NCI-H2029 (cell line): ENCODE measurements at places on chromosomes 2 and 18.

- no peak for DNase-seq
Observed at GRCh38 chr18:79389689-79390088, 6.0 kb upstream of the NFATC1 start.

DNA sequence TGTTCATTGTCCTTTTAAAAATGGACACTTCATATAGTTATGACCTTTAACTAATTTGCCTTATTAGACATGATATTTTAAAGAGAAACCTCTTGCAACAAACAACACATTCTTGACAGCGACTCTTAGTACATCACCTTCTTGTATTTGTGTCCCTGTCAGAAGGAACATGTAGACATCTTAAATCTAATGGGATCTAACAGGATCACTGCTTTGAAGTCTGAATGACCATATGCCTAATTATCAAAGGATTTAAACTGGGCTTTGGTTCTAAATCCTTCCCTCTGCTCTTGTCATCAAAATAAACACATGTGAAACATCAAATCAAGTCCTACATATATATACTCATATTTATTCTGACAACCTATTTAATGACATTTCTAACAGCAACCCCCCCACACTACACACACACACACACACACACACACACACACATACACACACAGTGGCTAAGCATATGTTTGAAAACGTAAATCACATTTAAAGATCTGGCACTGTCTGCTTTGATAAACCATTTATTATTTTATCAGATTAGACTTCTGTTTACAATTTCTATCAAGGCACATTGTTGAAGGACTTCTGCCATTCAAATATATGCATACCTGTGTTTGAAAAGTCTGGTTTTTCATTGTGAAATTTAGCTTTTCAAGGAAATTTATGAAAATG, 4.2 kb downstream of the GALNT13 start:
- DNase-seq = no peak

DNA sequence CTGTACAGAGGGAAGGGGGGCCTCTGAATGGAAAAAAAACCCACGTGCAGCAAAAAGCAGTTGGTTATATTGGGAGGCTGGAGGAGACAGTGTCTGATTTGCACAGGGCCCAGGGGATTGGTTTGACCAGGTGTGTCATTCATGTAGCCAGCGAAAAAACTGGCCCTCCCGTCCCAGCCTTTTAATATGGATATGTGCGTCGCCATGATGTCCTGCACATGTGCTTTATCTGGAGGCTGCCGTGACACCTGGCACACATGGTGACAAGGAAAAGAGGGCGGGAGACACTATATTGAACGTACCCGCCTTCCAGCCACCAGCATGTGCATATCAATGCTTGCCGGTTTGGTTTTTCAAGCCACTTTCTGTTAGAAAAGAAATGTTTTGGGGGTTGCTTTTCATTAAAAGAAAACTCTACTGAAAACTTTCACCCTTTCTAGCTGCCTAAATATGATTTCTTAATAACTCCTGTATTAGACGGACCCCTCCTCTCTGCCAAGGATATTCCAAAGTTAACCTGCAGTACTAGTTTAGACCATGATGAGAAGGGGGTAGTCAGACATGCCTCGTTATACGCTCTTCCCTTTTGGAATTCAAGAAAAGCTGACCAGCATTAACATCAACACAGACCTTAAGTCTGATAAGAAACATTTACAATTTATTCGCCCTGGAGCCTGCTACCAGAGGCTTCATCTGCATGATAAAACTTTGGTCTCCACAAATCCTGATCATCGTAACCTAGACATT, 16.2 kb downstream of the SLC25A52 start:
- DNase-seq = no peak

DNA sequence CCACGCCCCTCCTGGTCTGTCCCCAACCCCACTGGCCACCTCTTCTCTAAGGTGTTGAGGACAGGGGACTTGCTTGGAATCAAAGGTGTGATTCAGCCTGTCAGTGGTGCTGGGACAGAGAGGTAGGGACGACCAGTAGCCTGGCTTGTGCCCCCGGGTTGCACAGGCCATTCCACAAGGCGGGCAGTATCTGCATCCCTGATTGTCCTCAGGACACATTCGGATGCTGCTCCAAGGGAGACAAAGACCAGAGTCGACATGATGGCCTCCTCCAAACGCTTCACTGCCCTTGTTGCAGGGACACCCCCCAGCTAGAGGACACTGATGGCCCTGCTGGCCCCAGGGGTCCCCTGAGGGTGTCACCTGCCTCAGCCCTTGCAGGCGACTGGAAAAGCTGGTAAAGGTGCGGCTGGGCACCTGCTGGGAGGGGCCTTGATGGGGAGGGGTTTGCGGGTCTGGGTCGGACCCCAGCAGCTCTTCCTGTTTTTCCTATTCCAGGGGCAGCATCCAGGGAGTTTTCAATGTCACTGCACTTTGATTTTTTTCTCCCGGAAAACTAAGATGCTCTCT, 98.0 kb downstream of the PTGR3 start:
- DNase-seq = no peak

DNA sequence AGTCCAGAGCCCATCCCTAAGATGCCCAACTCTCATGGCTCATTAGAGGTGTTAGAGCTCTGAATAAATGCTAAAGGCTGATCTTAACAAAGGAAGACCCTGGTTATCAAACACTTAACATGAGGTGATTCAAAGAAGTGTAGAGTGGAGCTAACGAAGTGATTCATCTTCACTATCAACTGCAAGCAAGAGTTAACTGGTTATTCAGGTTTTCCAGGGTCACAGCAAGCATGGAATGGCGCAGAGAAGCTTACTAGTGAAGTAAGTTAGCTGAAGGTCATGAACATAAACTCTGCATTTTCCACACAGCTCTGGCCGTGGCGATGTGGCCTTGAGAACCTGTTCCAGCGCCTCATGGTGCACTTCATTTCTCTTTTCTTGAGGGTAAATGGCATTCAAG, 17.0 kb downstream of the RND3 start:
- DNase-seq = no peak

DNA sequence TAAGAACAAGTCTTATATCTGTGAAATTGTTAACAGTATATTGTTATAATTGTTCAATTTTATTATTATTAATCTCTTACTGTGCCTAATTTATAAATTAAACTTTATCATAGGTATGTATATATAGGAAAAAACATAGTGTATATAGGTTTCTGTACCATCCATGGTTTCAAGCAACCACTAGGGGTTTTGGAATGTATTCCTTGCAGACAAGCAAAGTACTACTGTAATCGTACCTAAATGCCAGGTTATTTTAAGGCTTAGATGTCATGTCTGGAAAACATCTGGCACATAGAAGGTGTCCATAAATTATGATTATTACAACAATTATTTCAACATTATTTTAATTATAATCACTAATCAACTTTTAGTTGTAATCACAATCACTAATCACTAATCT, 8.4 kb downstream of the ITSN2 start:
- DNase-seq = no peak

DNA sequence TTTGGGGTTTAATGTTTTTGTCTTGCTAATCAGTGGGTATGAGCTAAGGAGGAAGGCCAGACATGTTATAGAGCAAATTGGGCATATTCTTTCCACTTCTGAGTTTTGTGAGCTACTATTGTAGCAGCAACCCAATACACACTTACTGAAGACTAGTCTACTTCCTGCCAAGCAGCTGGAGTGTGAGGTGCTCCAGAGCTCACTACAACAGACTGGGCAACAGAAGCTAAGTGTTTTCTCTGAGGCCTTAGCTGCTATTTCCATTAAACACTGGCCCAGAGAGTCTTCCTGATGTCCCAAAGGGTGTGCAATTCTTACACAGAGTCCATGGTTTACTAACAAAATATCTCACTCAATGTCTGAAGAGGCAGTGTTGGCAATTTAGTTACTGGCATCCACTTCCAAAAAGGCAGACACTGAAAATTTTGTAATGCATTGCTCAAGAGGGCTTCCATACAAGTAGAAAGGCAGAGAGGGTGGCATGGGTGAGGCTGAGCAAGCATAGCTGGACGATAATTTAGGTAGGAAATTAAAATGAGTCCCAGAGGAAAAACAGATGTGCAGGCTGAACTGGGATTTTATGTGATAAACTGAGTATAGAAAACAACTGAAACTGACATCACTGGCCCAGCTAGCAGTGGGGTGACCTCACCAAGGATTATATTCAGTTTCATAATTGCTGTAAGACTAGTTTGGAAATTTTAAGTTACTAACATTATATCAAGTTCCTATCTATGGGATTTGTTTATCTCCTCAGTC, 68.6 kb downstream of the ZC3H6 start:
- no peak for DNase-seq

GRCh38 chr18:79964330-79965118, at the start of gene HSBP1L1:
TSS of gene HSBP1L1 (plus strand) at chr18:79964643. CDS start at chr18:79964736, 93 bp downstream.
- DNase-seq = no peak

DNA sequence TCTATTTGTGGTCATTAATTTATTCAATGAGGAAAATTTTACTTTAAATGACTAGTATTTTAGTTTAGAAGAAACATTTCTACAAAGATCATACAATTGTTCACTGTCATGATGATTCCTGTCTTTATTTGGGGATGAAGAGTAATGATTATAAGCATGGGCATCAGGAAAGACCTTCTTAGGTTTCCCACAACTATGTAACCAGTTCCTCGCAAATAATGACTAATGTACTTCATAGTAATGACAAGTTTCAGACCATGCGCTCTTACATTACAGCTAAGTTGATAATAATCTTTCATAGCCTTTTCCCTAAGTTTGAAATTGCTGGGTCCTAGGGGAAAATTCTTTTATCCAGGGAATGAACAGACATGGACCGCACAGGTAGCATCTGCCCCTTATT, 90.5 kb downstream of the MYO5B start:
- DNase-seq = no peak

- no peak for DNase-seq
Observed at GRCh38 chr2:42099438-42100173, 51.8 kb downstream of the PKDCC start.

- peak; percentile 98 for DNase-seq
Observed at GRCh38 chr2:240685771-240686371, 3.2 kb upstream of the AQP12B start.

GRCh38 chr2:214261683-214262082, 149.2 kb upstream of the VWC2L start:
- DNase-seq = no peak

DNA sequence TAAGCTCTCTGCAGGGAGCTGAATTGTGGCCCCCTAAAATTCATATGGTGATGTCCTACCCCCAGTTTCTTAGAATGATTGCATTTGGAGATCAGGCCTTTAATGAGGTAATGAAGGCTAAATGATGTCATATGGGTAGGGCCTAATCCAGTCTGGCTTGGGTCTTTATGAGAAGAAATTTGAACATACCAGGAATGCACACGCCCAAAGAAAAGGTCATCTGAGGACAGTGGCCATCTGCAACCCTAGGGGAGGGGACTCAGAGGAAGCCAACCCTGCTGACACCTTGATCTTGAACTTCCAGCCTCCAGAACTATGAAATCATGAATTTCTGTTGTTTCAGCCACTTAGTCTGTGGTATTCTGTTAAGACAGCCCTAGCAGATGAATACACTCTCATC, 426.7 kb downstream of the EPHA4 start:
- DNase-seq = no peak

GRCh38 chr2:231568098-231568784, 24.4 kb upstream of the TEX44 start:
- no peak for DNase-seq

- no peak for DNase-seq
Observed at GRCh38 chr2:230814616-230815015, 50.1 kb upstream of the ITM2C start.

DNA sequence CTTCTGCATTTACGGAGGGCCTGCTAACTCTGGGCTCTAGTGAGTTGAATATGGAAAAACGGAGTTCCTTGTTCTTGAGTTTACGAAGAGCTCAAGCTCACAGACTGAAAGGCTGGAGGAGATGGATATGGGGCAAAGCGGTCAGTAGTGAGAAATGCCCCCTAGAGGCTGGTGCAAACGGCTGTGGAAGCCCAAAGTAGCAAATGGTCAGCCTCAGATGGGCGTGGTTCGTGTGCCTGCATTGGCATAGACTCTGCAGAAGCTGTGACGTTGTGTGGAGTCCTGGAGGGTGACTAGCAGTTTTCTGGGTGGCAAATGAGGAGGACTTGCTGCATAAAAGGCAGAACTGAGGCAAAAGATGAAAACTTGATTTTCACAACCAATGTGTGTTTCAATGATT, 93.6 kb upstream of the TWIST2 start:
- DNase-seq = no peak

- no peak for DNase-seq
Observed at GRCh38 chr2:102193074-102193473, 6.3 kb downstream of the IL1RL2 start.
